ENCODE measurements at places on chromosomes 5 and 9.

GRCh38 chr5:149608936-149609545 lies 27.7 kb downstream of the ARHGEF37 start:
- no peak for DNase-seq

GRCh38 chr5:150144246-150144801 lies 11.3 kb downstream of the PDGFRB start:
- DNase-seq, result peak; percentile 96

DNA sequence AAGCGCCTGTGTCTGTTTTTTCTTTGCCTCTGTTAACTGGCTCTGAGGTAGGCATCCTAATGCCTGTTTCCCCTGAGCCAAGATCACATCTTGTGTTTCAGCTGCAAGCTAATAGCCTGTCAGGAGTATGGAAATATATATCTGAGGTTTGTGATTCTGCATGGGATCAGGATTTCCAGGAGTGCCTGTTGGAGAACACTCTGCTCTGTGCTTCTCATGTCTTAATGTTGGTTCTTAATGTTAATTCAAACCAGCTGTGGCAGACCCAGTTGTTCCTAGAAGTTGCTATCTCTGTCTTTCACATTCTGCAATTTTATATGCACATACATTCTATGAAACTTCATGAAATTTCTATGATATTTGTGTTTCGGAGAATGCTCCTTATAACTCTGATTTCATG lies 72.1 kb downstream of the PGM5 start:
- DNase-seq, result no peak

DNA sequence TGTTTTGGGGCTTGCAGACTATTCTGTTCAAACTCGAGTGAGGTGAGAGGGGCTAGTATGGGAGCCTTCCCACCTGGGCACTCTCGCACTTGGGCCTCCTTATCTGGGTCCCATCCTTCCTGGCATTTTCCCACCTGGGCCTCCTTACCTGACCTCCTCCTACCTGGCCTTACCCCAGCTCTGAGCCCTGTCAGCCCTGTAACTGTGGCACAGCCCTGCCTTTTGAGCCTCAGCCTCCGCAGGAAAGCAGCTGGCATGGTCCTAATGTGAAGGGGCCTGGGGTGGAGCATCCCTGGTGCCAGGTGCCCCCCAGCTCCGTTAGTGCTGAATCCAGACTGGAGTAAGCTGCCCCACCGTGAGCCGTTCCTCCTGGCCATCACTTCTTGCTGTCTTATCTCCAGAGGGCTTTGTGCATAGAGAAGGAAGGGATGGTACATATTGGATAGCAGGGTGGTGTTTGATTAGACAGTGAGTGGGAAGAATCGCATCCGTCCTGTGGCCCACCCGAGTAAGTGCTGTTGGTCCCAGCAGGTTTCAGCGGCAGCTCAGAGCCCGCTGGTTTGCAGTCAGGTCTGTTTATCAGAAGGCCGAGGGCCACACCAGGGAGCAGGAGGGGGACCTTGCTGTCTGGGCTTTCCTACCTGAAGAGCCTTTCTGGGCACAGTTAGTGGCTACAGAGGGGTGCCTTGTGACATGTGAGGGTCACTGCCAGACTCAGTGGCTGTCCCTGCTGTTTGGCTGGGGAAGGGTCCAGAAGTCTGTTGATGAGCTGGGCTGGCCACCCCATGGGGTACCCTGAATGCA lies 76.5 kb downstream of the WNK2 start:
- DNase-seq, result no peak

- no peak for DNase-seq
Observed at GRCh38 chr5:58088941-58089340, 370.9 kb downstream of the PLK2 start.
